ENCODE measurements at places on chromosomes 13 and 19. TPM values are rescaled to one million over a fixed set of nuclear protein-coding genes. Genes with fewer than 3 reads are reported as not detected.

GRCh38 chr13:95601216-95601615 is 43.3 kb downstream of the DZIP1 start:
- DNase-seq = no peak

- DNase-seq = no peak
These were observed 780 bp upstream of the GTF2F2 start for GRCh38 chr13:45119469-45119990.

- DNase-seq = no peak
These were observed 16.7 kb upstream of the CCDC124 start for GRCh38 chr19:17915940-17916593.

The TMPRSS9 gene
- total RNA-seq = 0.33 TPM

GRCh38 chr13:34312578-34312977 is 494.6 kb downstream of the RFC3 start:
- no peak for DNase-seq

Measured in spinal cord (tissue), 10 donors.